ENCODE measurements at places on chromosomes 13 and 19.

- no peaks in the 10 kb centered on the region for H3K36me3 ChIP-seq
- H3K27me3 ChIP-seq: no peaks in the 10 kb centered on the region
- no peak overlapping the region for H3K4me3 ChIP-seq
- peaks cover 4% of the 10 kb centered on the region for H3K4me1 ChIP-seq
- DNase-seq: no peak
- H3K27ac ChIP-seq: no peak overlapping the region
Measured at GRCh38 chr13:45949161-45949560, 97.6 kb upstream of the SIAH3 start.

DNA sequence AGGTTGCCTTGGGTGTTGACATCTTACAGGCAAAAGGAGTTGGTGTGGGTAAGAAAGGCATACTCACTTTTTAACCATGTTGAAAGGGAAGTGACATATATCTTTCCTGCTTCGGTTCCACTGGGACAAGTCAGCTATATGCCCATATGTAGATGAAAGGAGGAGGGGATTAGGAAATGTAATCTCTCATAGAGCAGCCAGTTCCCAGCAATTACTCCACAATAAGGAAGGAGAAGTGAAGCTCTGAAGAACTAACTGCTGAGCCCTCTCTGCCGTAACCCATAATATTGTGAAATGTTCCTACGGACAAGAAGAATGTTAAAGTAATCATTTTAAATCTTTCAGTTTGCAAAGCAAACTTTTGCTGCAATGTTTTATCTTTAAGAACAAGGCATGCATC, 82.2 kb downstream of the EDNRB start:
- no peak overlapping the region for H3K4me3 ChIP-seq
- H3K27ac ChIP-seq: no peak overlapping the region
- no peak for DNase-seq
- no peaks in the 10 kb centered on the region for H3K4me1 ChIP-seq
- no peaks in the 10 kb centered on the region for H3K27me3 ChIP-seq

- no peaks in the 10 kb centered on the region for H3K27me3 ChIP-seq
- H3K4me3 ChIP-seq: peak within 1 kb of the TSS; percentile 94
- DNase-seq: peak; percentile 72
- H3K27ac ChIP-seq: peak within 1 kb of the TSS; percentile 75
- peaks cover 38% of the 10 kb centered on the region for H3K4me1 ChIP-seq
- peaks cover 24% of the 10 kb centered on the region for H3K36me3 ChIP-seq
Measured at GRCh38 chr19:12723641-12724426, at the start of gene TNPO2. TNPO2 (minus strand) TSS chr19:12723932; CDS start chr19:12720977, 2,955 bp downstream.

DNA sequence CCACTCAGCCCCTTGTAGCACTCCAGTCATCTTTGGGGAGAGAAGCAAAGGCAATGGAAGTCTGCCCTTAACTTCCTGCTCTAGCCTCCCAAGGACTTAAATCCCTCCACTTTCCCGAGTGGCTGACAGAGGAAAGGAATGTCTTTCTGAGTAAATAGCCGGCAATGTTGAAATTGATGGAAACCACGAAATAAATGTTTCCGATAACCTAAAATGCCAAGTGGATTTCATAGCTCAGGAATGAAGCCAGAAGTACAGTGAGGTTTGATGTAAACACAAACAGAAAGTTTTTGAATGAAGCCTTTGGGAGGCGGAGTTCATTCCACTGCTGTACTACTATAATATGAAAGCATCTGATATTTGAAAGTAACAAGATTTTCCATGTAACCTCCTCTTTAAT, 14.0 kb upstream of the TBC1D4 start:
- DNase-seq: no peak
- no peak overlapping the region for H3K27ac ChIP-seq
- peaks cover 8% of the 10 kb centered on the region for H3K4me1 ChIP-seq
- H3K4me3 ChIP-seq: no peak overlapping the region
- peaks cover 23% of the 10 kb centered on the region for H3K27me3 ChIP-seq

DNA sequence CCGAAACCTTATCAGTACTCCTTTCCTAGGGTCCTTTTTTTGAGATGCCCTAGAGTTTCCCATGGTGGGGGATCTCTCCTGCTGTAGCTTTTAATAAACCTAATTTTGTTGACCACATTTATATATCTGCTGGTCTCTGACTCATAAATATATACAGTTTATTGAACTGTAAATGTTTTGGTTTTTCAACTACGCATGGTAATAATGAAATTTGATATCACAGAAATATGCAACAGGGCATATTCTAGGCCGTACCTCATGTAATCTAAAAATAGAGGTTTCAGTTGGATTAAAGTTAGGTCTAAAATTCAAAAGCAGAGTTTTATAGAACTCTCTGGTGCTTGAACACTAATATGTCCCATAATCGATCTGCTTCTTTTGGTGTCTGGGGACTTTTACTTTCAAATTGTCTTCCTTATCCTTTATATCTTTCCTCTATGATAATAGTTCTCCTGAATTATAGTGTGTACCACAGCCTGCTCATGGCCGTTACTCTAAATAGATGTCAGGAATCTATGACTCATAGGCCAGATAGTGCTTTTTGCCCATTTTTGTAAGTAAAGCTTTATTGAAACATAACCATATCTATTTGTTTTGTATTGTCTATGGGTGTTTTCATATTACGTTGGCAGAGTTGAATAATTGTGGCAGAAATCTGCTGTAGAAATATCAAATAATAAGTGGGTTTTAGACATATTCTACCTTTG, 324.8 kb upstream of the PCDH9 start:
- no peak overlapping the region for H3K27ac ChIP-seq
- no peak for DNase-seq

All from activated T-cell treated with anti-CD3 and anti-CD28 coated beads, Interleukin-2, amount 50 U/mL, for 72 hours (primary cell).